ENCODE measurements at places on chromosomes 16 and 17.
A peak's percentile ranks its signal among the peaks of the same experiment; 100 is the strongest.

DNA sequence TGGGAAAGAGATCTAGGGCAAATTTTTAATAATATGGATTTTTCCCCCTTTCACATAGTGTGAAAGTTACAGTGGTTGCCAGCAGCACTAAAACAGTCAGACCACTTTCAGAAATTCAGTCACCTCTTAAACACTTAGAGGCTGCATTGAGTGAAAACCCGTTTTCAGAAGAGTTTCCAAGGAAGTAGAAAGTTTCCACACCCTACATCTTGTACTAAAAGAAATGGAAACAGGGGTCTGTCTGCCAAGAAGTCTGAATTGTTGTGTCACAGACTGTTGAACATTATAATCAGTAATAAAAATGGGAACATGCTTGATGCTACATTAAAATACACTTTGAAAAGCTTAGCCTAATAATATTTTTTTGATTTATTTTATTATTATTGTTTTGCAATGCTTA is 278.9 kb upstream of the KCNJ16 start:
- no peak for DNase-seq

DNA sequence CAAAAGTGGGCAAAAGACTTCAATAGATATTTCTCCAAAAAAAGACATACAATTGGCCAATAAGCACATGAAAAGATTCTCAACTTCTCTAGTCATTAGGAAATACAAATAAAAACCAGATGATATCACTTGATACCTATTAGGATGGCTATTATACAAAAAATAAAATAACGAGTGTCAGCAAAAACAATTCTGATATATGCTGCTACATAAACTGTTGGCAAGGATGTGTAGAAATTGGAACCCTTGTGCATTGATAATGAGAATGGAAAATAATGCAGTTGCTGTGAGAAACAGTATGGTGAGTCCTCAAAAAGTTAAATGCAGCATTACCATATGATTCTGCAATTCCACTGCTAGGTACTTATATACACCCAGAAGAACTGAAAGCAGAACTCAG is 80.6 kb downstream of the BRIP1 start:
- DNase-seq: no peak

DNA sequence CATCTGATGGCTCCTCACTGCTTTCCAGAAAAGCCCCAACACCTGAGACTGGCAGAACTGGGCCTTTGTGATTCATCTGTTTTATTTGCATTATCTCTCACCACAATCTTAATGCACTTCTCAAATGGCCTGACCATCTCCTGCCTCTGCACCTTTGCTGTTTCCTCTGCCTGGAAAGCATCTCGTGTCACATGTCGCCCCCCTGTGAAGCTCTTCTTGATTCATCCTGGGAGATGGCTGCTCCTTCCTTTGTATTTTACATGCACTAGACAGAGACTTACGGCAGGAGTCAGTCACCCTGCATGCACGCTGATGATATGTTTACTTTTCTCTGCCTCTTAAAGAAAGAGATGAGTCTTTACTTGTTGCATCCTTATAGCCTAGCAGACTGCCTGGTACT is 30.0 kb downstream of the HNF1B start:
- DNase-seq: no peak

DNA sequence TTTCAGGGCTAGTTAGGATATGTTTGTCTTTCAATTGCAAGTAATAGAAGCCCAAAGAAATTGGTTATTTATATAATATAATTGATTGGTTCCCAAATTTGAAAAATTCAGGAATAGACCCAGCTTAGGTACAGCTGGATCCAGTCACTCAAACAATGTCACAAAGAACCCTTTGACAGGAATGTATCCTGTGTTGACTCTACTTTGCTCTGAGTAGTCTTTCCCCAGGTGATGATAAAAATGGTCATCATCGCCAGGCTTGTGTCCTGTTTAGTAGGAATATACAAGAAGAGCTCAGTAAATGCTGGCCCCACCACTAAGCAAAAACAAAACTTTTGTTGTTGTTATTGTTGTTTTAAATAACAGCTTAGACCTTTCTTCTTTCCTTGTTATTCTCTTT is 35.0 kb downstream of the MAPT start:
- DNase-seq: no peak

DNA sequence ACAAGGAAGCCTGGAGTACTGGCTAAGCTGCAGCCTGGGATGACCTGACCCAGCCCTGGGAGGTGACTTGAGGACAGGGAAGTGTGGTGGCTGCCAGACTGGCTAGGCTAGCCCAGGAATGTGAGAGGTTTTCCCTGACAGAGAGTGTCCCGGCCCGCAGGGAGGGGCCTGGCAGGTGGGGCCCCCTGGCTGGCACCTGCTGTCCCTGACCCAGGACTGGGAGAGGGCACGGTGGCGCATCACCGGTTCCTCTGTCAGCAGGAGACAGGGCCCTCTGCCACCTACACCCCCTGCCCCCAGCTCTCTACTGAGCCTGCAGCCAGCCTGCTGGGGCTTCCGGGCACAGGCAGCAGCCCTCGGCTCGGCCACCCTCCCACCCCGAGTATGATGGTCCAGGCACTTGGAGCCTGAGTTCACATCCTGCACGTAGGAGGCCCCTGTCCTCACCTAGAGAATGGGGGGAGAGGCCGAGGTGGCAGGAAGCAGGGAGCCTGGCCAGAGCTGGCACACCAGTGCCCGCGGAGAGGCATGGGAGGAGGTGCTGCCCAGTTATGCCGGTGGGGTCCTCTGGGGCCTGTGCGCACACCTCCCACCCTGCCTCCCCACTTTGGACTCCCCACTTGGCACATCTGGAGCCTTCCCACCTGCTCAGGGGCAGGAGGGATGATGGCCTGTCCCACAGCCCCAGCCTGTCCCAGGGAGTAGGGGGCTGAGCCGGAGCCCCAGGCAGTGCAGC is 528 bp downstream of the PRSS27 start:
- DNase-seq: no peak

DNA sequence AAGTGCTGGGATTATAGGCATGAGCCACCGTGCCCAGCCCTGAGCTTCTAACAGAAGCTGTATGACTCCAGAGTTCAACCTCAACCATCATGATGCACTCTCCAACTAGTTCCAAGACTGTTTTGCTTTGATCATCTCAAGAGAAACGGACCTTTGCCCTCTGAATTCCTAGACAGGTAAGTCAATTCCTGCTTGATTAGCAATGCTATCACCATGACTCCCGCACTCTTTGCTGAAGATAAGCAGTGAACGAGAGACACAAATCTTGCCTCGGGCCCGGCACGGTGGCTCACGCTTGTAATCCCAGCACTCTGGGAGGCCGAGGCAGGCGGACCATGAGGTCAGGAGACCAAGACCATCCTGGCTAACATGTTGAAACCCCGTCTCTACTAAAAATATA is 22.2 kb downstream of the ANKFY1 start:
- DNase-seq: no peak

- DNase-seq: no peak
Measured at GRCh38 chr16:7374614-7375174, 42.0 kb downstream of the RBFOX1 start.

- no peak for DNase-seq
Measured at GRCh38 chr17:39227364-39227919, 1.7 kb upstream of the STAC2 start.

DNA sequence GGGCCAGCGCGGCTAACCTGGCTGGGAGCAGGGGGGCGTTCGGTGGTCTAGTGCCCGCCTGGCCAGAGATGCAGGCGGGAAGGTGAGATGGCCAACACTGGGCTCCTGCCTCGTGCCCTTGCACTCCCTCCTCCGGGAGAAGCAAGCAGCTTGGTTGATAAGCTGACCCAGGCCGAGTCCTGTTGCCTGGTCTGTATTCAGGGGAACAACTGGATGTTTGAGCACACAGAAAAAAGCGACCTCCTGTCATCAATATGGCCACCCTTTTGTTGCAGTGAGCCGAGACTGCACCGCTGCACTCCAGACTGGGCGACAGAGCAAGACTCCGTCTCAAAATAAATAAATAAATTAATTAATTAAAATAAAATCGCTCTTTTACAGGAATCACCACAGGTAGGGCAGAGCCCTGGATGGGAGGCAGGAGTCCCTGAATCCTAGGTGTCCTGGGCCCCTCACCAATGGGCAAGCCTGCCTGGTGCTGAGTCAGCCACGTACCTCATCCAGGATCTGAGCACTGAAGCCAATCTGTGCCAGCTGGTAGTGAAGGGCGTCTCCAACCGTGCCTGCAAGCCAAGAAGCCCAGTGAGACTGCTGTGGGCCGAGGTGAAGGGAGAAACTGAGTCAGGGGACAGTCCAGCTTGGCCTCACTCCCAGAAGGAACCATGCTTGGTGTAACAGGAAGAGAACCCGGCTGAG is 31.8 kb downstream of the HASPIN start:
- no peak for DNase-seq

DNA sequence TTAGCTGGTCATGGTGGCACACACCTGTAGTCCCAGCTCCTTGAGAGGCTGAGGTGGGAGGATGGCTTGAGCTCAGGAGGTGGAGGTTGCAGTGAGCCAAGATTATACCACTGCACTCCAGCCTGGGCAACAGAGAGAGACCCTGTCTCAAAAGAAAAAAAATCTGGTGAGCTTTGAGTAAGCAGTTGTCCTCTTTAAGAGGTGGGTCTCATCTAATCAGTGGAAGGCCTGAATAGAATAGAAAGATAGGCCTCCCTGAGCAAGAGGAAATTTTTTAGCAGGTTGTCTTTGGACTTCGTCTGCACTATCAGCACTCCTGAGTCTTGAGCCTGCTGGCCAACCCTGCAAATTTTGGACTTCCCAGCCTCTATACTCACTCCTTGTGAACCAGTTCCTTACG is 266.0 kb upstream of the ZFHX3 start:
- no peak for DNase-seq

DNA sequence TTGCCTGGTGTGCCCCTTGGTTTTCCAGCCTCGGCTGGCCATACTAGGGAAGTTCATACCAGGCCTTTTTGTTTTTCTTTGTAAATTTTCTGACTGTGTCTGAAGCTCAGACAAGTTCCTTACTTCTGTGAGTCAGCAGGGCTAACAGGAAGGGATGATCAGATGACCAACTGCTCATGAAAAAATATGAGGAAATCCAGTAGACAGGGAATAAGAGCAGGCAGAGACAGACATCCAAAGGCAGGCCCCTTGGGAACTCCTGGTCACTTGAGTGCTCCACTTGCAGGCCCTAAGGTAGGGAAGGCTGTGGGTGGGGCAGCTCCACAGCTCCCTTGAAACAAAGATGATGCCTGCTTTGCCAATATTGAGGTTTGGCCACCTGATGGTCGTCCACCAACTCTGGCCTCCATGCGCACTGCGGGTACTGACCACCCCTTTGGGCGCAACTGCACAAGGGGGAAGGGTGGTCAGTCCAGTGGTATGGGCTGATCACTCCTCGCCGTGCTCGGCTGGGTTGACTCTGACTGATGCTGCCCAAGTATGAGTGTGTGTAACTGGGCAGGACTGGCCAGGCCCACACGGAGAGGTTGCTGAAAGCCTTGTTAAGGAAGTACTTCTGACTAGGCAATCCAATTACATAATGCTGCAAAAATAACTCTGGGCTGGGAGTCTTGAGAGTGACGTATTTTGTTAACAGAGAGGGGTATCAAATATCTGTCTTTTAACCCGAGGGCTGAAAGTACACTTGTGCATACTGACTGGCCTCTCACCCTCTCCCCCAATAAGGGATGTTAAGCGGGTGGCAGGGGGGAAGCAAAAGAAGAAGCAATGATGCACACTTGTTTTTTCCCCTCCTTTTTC is 20.8 kb upstream of the ZFHX3 start:
- DNase-seq: peak; percentile 93

- no peak for DNase-seq
Measured at GRCh38 chr16:67856927-67857546, 9.5 kb upstream of the CENPT start.

- peak; percentile 31 for DNase-seq
Measured at GRCh38 chr17:73096866-73097265, 4.4 kb upstream of the SLC39A11 start.

GRCh38 chr17:76054112-76054476 is 18.2 kb downstream of the SRP68 start:
- peak; percentile 87 for DNase-seq

DNA sequence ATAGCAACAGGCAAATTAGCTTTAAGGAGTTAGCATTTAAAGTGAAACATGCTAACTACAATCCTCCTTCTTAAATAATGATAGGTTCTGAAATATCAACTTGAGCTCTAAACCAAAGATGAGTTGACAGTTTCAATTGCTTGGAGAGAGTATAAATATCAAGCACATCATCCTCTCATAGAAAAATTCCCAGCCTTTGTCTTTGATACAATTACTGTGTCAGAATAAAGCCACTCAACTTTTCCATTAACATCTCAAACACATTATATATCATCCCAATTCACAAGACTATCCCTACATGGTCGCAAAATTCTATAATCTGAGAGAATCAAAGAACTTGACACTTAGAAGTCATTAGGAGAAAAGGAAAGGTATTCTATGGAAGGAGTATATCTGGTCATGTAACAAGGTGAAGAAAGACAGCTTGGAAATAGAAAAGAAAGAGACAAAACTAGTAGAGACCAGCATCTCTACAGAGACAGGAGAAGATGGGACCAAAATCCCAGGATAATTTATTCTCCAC is 189.8 kb downstream of the CEP112 start:
- DNase-seq: no peak

DNA sequence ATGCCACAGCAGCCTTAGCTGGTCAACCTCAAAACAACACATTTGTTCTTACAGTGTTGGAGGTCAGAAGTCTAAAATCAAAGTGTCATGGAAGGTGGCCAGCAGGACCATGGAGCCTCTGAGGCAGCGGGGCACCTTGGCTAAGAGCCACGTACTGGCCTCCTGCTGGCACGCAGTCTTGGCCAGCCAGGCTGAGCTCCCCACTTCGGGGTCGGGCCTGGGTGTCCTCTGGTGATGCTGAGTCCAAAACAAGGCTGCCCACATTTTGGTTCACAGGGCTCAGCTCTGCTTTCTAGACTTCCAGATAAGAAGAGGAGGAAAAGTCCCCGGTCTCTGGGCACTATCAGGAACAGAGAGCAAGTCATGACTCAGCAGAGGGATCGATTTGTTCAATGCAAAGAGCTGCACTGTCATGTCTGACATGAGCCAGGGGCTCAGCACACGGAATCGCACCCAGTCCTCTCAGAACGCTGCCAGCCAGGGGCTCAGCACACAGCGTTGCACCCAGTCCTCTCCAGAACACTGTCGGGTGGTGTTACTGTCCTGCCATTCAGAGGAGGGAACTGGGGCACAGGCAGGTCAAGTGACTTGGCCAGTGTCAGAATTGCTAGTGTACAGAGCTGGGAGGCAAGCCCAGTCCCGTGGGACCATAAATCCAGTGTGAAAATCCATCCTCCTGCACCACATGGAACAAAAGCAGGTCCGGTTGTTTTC is 2.5 kb downstream of the LGALS9 start:
- DNase-seq: peak; percentile 44

- no peak for DNase-seq
Measured at GRCh38 chr16:21727344-21727743, 63.6 kb downstream of the OTOA start.

- no peak for DNase-seq
Measured at GRCh38 chr17:964876-965275, 14.7 kb downstream of the NXN start.

DNA sequence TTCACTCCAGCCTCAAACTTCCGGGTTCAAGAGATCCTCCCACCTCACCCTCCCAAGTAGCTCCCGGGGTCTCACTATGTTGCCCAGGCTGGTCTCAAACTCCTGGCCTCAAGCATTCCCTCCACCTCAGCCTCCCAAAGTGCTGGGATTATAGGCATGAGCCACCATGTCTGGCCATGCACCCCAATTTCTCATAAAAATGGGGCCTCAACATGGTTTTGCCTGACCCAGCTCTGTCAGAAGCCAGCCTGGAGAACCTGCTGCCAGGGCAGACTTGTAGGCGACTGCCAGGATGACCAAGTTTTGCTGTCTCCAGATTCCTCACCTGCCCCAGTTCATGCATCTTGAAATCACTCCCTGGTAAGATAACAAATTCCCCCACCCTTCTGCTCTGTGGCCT is 82.9 kb downstream of the AIPL1 start:
- no peak for DNase-seq

Data from fibroblast of mammary gland (primary cell).